ENCODE measurements at places on chromosomes 1 and 21. TPM values are rescaled to one million over a fixed set of nuclear protein-coding genes. Genes with fewer than 3 reads are reported as not detected.

The ADGRL4 gene
- 166 TPM for total RNA-seq

The BRINP2 gene
- not detected for total RNA-seq

The KCNJ9 gene
- not detected for total RNA-seq

The OR10J1 gene
- total RNA-seq = not detected

The GUCA2A gene
- not detected for total RNA-seq

The MRPS14 gene
- total RNA-seq = 27.3 TPM

The CD101 gene
- 0.10 TPM for total RNA-seq

The DNAJC28 gene
- 0.64 TPM for total RNA-seq

All from mammary microvascular endothelial cell (primary cell).